ENCODE measurements at places on chromosomes 5 and 9.
A peak's percentile ranks its signal among the peaks of the same experiment; 100 is the strongest.

- DNase-seq: no peak
These were observed 790.4 kb upstream of the NUDT12 start for GRCh38 chr5:104352954-104353353.

DNA sequence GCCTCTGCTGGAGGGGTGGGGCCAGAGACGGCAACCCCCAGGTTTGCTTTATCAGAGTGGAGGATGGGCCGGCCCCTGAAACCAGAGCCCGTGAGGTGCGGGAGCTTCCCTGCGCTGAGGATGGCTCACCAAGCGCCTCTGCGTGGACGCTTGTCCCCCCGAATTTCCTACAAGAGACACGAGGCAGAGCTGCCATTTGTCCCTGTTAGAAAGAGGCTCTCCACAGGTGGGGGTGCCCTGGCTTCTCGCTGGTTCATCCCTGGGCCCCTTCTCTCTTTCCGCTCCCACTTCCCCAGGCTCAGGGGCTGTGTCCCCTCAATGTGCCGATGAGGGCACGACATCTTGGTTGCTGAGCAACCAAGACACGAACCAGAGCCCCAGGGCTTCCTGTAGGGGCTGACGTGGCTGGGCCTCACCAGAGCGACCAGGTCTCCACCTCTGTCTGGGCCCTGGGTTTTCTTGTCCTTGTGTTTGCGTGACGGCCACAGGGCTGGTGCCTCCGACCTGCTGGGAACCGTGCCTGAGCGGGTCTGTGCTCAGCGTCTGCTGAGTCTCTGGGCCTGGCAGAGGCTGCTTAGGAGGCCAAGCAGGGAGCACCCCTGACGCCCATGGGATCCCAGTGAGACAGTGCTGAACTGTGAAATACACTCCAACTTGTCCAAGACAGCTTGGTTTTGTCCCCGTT is 119.6 kb upstream of the COL5A1 start:
- DNase-seq: no peak

- no peak for DNase-seq
These were observed 207.7 kb downstream of the FRMD3 start for GRCh38 chr9:83330207-83331196.

DNA sequence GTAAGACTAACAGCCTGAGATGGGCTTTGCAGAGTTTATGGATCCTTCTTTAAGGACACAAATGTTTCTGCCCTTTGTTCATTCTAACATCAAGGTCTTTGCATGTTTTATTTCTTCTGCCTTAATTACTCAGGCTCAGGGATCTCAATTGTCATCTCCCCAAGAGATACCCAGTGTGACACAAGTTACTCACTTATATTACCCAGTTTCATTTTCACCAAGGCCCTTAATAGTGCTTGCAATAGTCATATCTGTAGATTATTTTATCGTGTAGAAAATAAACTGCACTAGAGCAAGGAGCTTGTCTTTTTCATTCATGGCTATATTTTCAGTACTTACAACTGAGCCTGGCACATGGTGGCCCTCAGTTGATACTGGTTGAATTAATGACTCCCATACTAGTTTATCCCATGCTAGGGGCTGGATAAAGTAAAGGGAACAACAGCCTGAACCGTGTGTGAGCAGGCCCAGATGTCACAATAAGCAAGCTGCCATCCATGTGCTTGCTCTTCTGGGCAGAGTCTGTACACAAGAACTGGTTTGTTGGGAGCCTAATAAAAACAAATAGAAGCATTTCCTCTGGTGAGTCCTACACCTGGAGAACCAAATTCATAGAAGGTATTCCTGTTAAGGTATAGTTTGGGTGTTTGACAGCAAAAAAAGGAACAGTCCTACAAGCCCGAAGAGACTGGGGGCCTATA is 112.5 kb upstream of the CD180 start:
- DNase-seq: no peak

- no peak for DNase-seq
These were observed 1173.4 kb upstream of the ACO1 start for GRCh38 chr9:31210978-31211570.

- DNase-seq: no peak
These were observed 64.2 kb upstream of the SPTLC1 start for GRCh38 chr9:92179286-92180001.

GRCh38 chr5:168681556-168682183 is 102.5 kb upstream of the PANK3 start:
- DNase-seq: no peak

DNA sequence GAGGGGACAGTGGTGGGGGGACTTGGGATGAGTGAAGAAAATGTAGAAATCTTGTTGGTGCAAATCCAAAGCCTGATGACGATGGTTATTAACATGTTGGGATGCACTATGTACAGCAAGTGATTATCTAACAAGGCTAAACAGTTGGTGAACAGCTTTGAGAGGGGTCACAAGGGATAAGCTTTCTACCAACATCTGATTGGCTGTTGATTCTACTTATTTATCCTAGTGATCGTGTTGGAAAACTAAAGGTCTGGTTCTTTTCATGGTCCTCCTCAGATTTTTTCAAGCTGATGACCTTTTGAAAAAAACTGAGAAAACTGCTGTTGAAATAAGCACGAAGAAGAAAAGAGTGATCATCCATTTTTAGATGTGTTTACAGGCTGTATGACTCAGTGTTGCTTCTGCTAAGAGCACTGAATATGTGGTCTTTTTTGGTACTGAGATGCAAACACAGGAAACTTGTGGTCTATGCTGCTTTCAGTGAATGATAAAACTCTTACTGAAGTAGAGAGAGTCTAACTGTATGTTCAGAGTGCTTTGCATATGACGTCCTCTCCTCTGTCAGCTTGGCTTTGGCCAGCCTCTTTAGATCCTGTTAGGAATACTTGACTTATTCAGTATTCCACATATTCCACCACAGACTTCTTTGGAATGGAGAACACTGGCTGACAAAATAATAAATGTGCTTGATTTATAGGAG is 174.8 kb downstream of the SLF1 start:
- peak; percentile 56 for DNase-seq

DNA sequence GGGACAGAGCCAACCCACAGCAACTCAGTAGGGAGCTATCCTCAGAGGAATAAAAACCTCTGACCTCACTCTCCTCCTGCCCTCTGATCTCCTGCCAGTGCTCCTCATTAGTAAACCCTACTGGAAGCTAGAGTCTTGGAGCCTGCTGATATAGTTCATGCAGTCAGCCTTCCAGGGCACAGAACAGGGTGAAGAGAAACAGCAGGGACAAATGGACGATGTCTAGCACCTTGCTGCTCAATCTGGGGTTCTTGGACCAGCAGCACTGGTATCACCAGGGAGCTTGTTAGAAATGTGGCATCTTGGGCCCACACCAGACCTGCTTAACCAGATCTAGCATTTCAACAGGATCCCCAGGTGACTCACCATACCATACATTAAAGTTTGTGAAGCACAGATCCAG is 5.5 kb upstream of the GALNT12 start:
- DNase-seq: no peak

DNA sequence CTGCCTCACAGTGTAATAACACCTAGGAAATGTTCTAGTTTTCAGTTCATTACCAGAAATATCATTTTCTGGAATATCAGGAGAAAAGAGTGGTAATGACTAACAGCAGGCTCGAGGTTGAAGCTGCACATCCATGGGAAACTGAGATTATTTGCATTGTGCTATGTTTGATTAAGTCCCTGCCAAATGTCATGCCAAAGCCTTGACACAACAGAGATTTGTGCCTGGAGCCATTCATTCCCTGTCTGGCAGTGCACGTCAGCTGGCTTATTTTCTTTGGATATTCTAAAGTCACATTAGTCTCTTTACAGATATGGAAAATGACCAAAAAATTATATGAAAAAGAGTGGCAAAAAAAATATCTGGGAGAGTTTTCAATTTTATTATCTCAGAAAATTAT is 848.0 kb downstream of the PTPRD start:
- DNase-seq: no peak

DNA sequence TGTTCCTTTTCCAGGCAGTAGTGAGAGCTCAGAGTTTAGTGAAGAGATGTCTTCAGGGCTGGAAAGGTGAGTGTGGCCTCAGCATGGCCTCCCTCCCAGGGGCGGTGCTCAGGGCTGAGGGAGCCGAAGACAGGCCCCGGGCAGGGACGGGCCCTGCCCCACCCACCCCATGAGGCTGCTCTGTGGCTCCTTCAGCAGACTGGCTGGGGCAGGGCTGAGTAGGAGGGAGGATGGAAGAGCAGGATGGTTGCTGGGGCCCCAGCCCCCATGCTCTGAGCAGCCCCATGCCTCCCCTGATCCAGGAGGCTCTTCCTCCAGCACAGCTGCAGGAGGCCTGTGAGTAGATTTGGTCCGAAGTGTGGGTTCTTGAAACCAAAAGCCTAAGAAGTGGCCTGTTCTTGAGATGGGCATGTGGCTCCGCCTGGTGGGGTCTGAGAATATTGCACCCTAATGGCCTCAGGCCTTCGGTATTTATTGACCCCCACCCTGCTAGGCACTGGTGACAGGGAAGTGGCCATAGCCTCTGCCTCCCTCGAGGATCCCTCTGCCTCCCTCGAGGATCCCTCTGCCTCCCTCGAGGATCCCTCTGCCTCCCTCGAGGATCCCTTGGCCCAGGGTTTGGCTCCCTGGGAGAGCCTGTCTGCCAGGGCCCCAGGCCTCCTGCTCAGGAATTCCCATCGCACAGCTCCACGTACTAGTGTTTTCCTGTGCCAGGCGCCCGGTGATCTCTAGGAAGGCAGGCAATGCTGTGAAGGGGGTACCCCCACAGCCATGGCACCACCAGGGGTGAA is 65.4 kb upstream of the GARNL3 start:
- DNase-seq: peak; percentile 77

DNA sequence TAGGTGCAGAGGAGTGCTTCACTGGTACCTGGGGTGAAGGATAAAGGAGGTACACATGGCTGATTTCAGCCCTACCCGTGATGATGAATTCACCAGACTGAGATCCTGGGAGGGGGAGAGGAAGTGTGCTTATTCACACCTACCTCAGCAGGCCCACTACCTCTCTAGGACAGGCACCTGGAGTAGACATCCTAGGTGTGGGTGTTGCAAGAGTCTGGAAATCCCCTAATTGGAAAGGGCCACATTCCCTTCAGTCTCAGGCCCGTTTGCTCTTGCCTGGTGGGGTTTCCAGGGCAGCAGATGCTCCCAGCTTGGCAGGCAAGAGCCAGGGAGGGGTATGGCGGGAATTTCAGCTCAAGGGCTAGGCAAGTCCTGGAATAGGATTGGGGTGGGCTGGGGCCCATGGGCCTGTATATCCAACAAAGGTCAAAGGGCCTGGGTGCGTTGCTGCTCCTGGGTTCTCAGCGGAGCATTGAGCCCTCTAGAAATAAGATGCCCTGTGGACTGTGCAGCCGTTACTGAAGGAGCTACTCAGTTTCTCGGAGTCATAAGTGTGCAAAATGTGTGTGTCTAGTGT is 5.8 kb upstream of the CCL21 start:
- DNase-seq: no peak

GRCh38 chr5:122401976-122402725 is 90.1 kb downstream of the SNCAIP start:
- DNase-seq: no peak

- DNase-seq: peak; percentile 50
These were observed 5.6 kb upstream of the GZMA start for GRCh38 chr5:55096861-55097260.

- DNase-seq: no peak
These were observed 36.3 kb downstream of the TSTD2 start for GRCh38 chr9:97596906-97597305.

DNA sequence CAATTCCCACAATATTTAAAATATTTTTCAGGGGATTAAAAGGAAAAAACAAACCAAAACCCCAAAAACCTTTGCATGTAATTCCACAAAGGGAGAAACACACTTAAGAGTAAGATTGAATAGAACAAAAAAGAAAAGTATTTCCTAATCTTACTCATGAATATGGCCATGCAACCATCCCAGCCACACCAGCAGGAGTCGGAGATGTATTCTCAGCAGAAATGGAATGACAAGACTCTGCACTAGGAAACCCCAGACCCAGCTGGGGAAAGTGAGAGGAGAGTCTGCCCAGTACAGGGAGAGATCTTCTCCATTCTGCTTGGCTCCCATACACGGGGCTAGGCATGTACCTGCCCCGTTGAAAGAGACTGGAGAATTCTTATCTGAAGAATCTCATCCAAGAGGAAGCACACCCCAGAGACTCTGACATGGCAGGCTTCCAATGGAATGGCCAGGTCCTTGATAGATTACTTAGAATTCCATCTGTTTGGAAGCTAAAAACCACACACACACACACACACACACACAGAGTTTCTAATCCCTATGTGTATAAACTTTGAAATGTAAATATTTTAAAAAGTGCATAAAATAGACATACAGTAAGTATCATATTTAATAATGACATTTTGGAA is 118.8 kb downstream of the GADD45G start:
- DNase-seq: no peak

- no peak for DNase-seq
These were observed 165.2 kb downstream of the PDE4D start for GRCh38 chr5:59728356-59728755.

- DNase-seq: no peak
These were observed 306.7 kb downstream of the EBF1 start for GRCh38 chr5:158792976-158793375.

- DNase-seq: no peak
These were observed 13.7 kb downstream of the NOTCH1 start for GRCh38 chr9:136531904-136532798.

DNA sequence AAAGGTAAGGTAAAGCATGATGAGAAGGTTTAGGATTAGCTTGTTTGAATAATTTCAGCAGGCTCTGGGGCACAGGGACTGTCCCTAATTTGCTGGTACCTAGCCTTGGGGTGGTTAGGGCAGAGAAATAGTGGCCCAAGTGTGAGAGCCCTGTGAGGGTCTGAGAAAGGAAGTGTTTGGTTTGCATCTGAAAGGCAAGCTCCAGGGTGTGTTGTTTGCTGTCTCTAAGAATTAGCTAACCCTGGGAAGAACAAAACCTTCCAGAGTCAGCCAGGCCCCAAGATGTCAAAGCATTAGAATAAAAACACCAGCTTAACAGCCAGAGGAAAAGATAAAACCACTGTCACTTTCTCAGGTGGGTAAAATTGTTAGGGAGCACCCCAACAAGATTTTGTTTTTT is 31.0 kb downstream of the TMEM252 start:
- DNase-seq: no peak

Data from CD4-positive, alpha-beta T cell treated with Interleukin-12 subunit alpha and Interleukin-12 subunit beta, for 1 hour (primary cell).